T-helper 22 cell (primary cell): ENCODE measurements at places on chromosomes 5 and 9.

DNA sequence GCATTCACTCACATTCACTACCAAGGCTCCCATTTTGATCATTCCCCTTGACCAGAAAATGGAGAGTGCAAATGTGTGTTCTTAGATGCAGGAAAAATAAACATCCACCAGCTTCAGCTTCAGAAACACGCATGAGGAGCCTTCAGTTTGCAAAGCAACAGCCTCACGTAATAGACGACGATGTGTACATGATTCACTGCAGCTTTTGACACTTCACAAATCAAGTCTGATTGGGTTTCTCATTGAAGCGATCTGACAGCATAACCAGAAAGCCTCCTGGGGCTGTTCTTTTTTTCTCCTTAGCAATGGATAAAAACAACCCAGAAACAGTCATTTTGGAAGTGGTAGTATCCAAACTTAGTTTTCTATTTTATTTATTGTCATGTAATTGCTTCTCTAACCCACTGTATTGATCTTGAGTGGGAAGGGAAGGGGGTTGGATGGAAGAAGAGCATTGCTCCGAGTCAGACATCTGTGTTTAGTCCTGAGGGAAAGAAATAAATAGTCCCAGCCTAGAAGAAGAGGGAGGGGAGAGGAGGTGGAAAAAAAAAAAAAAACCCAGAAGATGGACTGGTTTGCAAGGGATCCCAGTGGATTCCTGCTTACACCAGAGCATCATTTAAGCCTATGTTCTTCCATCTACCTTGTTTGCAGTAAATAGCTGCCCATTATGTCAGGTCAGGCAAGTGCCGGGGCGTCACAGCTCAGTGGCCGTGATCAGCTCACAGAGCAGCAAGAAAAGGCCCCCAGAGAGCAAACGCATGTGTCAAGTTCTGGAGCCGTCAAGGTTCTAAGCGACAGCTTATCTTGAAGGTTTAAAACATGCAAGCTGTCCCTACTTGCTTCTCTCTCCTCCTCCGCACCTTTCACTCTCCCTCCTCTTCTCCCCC is 190.2 kb upstream of the SNX2 start:
- DNase-seq, result no peak

- no peak for DNase-seq
Measured at GRCh38 chr5:139512786-139513390, 30.3 kb upstream of the STING1 start.

DNA sequence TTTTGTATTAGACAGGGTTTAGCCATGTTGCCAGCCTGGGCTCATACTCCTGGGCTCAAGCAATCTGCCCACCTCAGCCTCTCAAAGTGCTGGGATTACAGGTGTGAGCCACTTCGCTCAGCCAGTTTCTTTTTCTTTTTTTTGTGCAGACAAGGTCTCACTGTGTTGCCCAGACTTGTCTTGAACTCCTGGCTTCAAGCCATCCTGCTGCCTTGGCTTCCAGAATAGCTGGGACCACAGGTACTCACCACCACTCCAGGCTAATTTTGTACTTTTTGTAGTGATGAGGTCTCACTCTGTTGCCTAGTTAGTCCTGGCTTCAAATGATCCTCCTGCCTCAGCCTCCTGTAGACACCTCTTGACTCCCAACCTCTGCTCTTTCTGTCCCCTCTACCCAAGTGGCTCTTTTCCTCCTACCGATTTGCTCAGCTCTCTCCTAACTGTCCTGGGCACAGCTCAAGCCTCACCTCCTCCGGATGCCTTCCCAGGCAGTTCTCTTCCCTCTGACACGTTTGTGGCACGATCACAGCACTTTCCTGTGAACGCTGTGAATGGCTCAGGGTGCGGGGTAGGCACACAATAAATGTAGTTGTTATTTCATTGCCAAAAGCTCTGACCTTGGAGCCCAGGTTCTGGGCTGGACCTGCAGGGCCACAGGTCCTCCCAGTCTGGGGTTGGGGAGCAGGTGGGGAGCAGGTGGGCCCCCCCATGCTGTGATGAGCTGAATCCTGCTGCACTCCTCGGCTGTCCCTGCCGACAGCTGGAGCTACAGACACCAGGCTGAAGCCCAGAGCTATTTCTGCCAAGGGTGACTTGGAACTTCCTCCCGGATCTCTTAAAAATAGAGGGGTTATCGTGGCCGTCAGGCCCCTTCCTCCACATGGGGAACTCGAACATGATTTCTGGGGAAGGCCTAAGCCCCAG is 23.9 kb downstream of the GFI1B start:
- DNase-seq, result no peak

DNA sequence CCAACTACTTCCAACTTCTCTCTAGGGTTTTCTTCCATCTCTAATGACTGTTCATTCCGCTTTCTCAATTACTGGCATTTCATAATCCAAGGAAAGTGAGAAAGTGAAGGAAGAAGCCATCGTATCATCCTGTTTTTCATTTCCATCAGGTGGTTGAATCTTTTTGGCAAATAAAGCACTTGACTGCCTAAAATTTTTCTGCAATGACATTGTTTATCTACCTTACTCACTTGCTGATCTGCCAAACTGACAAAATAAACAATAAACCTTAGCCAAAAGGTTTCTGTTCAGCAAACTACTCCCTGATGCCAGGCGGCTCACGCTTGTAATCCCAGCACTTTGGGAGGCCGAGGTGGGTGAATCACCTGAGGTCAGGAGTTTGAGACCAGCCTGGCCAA is 18.4 kb downstream of the FNBP1 start:
- DNase-seq, result no peak

DNA sequence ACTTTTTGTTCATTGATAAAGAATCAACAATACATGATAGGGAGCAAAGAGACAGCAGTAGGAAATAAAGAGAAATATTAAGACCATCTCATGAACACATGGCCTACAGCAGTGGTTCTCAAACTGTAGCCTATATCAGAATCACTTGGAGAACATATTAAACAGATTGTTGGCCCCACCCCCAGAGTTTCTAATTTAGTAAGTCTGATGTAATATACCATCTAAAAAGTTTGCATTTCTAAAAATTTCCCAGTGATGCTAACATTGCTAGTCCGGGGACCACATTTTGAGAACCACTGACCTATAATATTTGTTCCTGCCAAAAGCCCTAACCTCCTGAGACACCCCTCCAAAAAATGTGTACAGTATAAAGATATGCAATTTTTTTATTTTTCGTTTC is 306.2 kb upstream of the NREP start:
- no peak for DNase-seq

DNA sequence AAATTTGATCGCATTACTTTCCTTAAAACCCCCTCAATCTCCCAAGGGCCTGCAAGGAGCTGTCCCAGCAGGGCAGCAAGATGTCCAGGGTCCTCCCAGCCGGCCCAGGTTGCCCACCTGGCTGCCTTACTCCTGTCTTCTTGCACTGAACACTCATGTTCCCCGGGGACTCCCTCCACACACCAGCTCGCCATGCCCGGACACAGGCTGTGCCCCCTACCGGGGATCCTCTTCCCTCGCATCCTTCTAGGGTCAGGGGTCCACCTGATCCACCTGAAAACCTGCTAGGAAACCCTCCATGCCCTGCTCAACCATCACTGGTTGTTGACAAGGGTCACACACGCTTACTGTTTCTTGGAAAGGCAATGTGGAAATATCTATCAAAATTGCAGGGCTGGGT is 172.0 kb upstream of the MSX2 start:
- no peak for DNase-seq

DNA sequence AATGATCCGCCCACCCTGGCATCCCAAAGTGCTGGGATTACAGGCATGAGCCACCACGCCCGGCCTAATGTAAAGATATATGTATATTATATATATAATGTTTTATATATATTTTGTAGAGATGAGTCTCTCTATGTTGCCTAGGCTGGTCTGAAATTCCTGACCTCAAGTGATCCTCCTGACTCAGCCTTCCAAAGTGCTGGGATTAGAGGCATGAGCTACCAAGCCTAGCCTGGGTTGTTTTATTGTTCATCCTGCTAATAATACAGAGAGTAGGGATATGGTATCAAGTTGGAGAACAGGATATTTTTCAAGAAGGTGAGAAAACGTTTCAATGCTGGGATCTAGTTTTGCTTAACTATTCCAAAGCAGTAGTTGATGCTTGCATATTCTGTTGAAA is 2.9 kb downstream of the SEC24A start:
- no peak for DNase-seq

GRCh38 chr5:14175381-14175780 is 32.2 kb downstream of the TRIO start:
- no peak for DNase-seq

- DNase-seq, result no peak
Measured at GRCh38 chr5:91956738-91957137, 573.6 kb upstream of the ARRDC3 start.

- DNase-seq, result no peak
Measured at GRCh38 chr9:108609897-108610253, 245.9 kb downstream of the ACTL7B start.

- DNase-seq, result no peak
Measured at GRCh38 chr9:116990592-116990991, 303.5 kb downstream of the TRIM32 start.

DNA sequence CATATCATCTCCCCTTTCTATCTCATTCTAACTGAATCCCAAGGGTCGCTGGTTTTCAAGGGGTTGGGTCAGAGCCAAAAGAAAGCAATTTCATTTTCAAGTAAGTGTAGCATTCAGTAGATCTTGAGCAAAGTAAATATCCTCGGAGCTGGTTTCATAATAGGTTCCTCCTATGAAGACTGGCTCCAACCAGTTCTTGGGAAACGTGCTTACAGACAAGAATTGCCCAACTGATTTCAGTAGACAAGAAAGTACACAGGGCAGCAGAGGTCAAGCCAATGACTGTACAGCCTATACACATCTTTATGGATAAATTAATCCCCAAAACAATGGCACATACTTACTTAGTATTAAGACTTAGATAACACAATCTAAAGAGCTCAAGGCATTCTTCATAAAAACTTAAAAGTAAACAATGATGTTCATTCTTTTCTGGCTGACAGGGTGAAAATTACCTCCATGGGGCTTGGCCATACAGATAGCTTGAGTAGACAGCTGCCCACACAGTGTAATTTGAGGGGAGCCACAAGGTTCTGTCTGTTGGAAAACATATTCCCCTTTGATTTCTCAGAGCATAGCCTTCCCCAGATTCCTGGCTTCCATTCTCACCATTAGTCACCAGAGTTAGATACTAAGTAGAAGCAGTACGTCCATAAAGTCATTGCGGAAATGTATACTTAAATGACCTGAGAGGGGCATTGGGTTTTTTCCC is 163.9 kb downstream of the ARRDC3 start:
- no peak for DNase-seq

DNA sequence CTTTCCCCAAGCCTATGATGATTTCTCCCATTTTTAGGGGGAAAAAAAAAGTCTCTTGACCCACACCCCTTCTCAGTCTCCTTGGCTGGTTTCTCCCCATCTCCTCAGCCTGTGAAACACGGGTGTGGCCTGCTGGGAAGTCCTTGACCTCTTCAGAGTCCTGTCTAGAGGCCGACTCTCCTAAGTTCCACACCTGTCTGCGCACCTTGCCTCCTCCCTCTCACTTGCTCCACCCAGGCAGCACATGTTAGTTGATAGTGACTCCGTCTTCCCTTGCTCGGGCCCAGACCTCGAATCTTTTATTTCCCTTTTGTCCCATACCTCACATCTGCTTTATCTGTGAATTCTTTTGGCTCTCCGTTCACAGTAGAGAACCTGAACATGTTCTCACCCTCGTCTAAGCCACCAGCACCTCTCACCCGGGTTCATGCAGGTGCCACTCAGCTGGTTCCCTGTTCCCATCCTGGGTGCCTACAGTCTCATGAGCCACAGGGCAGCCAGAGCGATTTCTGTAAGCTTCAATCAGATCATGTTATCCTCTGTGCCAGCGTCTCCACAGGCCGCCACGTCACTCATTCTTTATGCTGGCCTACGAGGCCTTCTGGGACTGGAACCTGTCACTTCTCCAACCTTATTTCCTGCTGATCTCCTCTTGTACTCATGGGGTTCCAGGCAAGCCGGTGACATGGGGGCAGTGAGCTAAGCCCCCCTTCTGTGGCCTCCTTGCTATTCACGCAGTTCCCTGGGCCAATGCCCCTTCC is 51.7 kb upstream of the LRRTM2 start:
- DNase-seq, result no peak

DNA sequence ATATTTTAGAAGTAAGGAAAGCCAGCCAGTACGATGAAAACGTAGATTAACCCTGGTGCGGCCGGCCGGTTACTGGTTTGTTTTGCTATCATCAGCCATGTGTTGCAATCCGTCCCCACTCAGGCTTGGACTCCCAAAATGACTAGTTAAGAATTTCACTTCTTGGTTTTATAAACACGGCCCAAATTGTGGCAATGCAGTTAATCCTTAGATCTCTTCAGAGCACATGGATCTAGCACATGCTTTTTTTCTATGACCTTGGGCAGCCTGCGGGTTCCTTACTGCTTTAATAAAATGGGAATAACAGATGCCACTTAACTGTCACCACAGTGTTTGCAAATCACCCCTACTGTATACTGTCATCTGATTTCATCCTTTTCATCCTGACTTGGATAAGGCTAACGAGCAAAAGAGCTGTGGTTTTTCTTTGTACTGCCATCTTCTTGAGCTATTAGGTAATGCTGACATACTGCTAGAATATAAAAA is 1.5 kb downstream of the NDFIP1 start:
- DNase-seq, result no peak

- no peak for DNase-seq
Measured at GRCh38 chr5:128749136-128749898, 211.3 kb upstream of the FBN2 start.

DNA sequence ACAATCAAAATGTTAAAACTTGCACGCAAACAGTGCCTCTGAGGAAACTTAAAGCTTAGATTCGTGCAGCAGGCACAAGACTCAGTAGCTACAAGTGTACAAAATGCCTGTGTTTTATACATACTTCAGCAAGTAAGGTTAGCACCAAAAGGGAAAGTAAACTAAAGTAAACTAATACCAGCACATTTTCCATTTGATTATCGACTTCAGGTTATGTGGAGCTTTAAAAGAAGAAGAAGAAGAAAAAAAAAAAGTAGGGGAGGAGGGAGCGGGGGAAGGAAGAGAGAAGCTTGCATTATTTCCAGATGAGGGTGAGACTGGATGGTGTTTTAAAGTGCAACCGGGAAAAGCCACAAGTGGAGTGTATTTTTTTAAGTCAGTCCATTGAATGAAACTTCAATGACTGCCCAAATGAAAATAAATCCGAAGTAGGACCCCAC is 596 bp upstream of the ADAMTS6 start:
- DNase-seq, result no peak

- no peak for DNase-seq
Measured at GRCh38 chr5:169650701-169651331, 13.7 kb downstream of the DOCK2 start.

GRCh38 chr5:107954254-107954653 is 283.5 kb upstream of the EFNA5 start:
- no peak for DNase-seq

GRCh38 chr5:160805376-160805775 is 46.6 kb downstream of the ATP10B start:
- DNase-seq, result no peak

- DNase-seq, result no peak
Measured at GRCh38 chr5:40429258-40430100, 250.2 kb upstream of the PTGER4 start.

GRCh38 chr5:9858043-9858442 is 227.9 kb upstream of the TAS2R1 start:
- DNase-seq, result no peak
